Sigmoid colon (tissue), 7 donors: ENCODE measurements at places on chromosomes 7 and 10. TPM values are rescaled to one million over a fixed set of nuclear protein-coding genes. Genes with fewer than 3 reads are reported as not detected.

GRCh38 chr10:110651044-110651958 lies 7.2 kb downstream of the RBM20 start:
- H3K36me3 ChIP-seq, result no peaks in the 10 kb centered on the region
- no peaks in the 10 kb centered on the region for H3K4me1 ChIP-seq
- H3K27me3 ChIP-seq, result no peaks in the 10 kb centered on the region
- H3K27ac ChIP-seq, result peak overlapping the region; percentile 65

DNA sequence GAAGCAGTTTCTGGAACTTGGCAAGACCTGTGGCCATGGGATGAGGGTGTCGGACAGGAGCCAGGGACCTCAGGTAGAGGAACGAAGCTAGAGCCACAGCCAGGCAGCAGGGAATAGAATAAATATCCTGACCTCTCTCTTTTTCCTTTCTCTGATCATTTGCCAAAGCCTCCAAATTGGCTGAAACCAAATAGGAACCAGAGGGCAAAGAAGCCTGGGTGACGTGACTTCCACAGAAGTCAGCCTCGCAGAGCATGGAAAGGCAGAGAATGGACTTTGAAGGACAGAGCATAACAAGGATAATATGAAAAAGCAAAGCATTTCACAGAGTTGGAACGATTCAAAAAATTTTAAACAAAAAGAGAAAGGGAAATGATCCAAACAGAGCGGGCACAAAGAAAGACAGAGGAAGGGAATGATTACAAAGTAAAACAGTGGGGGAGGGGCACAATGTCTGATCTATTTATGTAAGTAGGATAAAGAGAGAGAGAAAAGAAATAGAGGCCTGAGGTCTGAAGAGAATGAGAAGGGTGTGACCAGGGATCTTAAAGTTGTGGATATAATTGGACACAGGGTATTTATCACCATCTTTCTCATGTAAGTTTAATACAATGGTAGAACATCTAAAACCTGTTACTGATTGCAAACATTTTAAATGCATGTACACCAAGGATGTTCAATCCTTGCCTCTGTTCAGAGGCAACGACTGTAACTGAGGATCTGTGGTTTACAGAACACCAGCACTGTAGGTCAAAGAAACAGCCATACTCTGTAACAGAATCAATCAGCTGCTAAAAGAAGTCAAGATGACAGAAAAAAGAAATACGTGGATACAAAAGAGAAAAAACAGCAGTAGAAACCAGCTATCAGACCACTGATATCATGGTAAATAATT lies 4.5 kb upstream of the ZEB1 start:
- H3K27me3 ChIP-seq, result no peaks in the 10 kb centered on the region
- no peak overlapping the region for H3K4me3 ChIP-seq
- DNase-seq, result no peak
- H3K27ac ChIP-seq, result peak overlapping the region; percentile 10

GRCh38 chr10:49328401-49329145 lies 29.6 kb downstream of the C10orf71 start:
- H3K4me3 ChIP-seq, result no peak overlapping the region
- no peak overlapping the region for H3K27ac ChIP-seq
- no peaks in the 10 kb centered on the region for H3K27me3 ChIP-seq
- no peaks in the 10 kb centered on the region for H3K36me3 ChIP-seq
- DNase-seq, result no peak

GRCh38 chr7:115350764-115351163 lies 428.9 kb downstream of the MDFIC start:
- peaks cover 15% of the 10 kb centered on the region for H3K4me1 ChIP-seq
- H3K27ac ChIP-seq, result no peak overlapping the region
- no peak for DNase-seq
- no peak overlapping the region for H3K4me3 ChIP-seq
- H3K27me3 ChIP-seq, result no peaks in the 10 kb centered on the region
- no peaks in the 10 kb centered on the region for H3K36me3 ChIP-seq

DNA sequence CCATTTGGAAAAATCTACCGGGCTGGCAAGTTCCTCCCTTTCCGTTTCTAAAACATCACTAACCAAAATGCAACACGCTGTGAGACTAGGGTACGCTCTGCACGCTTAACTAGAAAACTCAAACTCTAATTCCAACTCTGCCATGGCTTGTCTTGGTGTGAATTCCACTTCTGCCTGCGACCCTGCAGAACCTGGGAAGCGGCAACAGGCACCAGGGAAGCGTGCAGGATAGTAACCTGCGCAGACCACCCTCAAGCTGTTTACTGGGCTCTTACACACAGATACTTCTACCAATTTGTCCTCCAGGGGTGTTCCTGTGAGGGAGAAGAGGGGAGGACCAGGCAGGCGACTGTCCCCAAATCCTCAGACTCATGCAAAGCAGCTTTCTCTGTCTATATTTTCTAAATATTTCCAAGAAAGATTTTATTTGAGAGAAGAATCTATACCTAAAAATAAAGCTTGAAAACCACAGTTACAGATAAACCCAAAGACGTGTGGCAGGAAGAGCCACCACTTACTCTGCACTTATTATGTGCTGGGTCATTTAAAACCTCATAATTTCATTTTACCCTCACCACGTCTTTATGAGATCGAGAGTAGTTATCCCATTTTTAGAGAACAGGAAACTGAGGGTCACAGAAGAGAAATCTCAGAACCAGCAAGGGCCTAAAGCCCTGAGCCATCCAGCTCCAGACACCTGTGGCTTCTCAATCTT lies 52.9 kb downstream of the CPXM2 start:
- no peak for DNase-seq
- peak overlapping the region; percentile 47 for H3K27ac ChIP-seq
- H3K4me3 ChIP-seq, result no peak overlapping the region
- H3K4me1 ChIP-seq, result peaks cover 54% of the 10 kb centered on the region
- no peaks in the 10 kb centered on the region for H3K27me3 ChIP-seq

GRCh38 chr7:24422441-24423010 lies 138.5 kb downstream of the NPY start:
- H3K4me3 ChIP-seq, result no peak overlapping the region
- H3K4me1 ChIP-seq, result no peaks in the 10 kb centered on the region
- H3K36me3 ChIP-seq, result no peaks in the 10 kb centered on the region
- no peaks in the 10 kb centered on the region for H3K27me3 ChIP-seq

DNA sequence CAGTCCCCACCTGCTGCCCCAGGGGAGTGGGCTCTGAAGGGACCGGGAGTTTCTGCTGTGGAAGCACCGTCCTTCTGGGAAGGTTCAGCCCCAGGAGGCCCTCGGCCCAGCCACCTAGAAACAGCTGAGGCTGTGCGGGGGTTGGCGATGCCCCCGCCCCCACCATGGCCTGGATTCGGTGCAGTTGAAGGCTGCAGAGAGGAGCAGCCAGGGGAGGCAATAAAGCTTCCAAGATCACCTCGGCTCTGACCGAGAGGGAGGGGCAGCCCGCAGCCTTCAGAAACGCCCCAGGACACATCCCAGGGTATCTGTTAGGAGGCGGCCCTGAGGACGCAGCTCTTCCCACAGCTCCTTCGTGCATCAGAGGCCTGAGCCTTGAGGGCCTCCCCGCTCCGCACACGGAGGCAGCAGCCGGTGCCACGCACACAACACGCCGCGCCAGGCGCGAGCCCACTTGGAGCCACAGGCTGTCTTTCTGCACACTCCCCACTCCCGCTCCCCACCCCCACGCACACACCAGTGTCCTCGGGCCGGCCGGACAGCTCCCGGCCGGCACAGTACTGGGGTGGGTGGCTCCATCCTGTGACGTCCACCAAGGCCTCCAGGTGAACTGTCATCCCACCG lies 1.6 kb downstream of the KNDC1 start:
- H3K4me3 ChIP-seq, result no peak overlapping the region
- DNase-seq, result peak; percentile 40
- peaks cover 16% of the 10 kb centered on the region for H3K4me1 ChIP-seq
- H3K27ac ChIP-seq, result no peak overlapping the region

DNA sequence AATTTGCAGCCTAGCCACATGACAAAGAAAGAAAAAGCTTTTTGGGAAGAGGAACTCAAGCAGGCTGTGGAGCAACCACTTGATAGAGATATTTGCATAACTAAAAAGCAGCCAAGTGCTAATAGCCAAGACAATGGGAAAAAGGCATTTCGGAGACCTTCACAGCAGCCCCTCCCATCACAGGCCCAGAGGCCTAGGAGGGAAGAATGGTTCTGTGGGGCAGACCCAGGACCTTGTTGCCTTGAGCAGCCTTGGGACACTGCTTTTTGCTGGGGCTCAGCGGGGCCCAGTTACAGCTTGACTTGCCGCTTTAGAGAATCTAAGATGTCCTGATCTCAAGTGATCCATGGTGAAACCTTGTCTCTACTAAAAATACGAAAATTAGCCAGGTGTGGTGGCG lies 38.5 kb downstream of the FAM149B1 start:
- DNase-seq, result no peak
- H3K36me3 ChIP-seq, result peaks cover 18% of the 10 kb centered on the region
- no peak overlapping the region for H3K4me3 ChIP-seq
- H3K4me1 ChIP-seq, result no peaks in the 10 kb centered on the region
- no peaks in the 10 kb centered on the region for H3K27me3 ChIP-seq
- no peak overlapping the region for H3K27ac ChIP-seq

- H3K36me3 ChIP-seq, result no peaks in the 10 kb centered on the region
- peaks cover 6% of the 10 kb centered on the region for H3K27me3 ChIP-seq
- peak; percentile 34 for DNase-seq
- H3K4me1 ChIP-seq, result no peaks in the 10 kb centered on the region
- no peak overlapping the region for H3K27ac ChIP-seq
Observed at GRCh38 chr10:43236176-43236850, 30.6 kb downstream of the RASGEF1A start.

- no peak overlapping the region for H3K27ac ChIP-seq
- no peak for DNase-seq
- no peaks in the 10 kb centered on the region for H3K27me3 ChIP-seq
Observed at GRCh38 chr7:12233175-12233574, 22.1 kb downstream of the TMEM106B start.

GRCh38 chr7:16562456-16563220 lies 36.0 kb downstream of the LRRC72 start:
- DNase-seq, result no peak
- H3K4me3 ChIP-seq, result no peak overlapping the region
- peaks cover 14% of the 10 kb centered on the region for H3K4me1 ChIP-seq
- H3K27me3 ChIP-seq, result no peaks in the 10 kb centered on the region
- no peaks in the 10 kb centered on the region for H3K36me3 ChIP-seq
- H3K27ac ChIP-seq, result no peak overlapping the region

GRCh38 chr10:17789396-17789795 lies 19.8 kb upstream of the MRC1 start:
- no peak overlapping the region for H3K4me3 ChIP-seq
- H3K27me3 ChIP-seq, result no peaks in the 10 kb centered on the region
- no peak for DNase-seq
- H3K4me1 ChIP-seq, result peaks cover 9% of the 10 kb centered on the region
- no peaks in the 10 kb centered on the region for H3K36me3 ChIP-seq

DNA sequence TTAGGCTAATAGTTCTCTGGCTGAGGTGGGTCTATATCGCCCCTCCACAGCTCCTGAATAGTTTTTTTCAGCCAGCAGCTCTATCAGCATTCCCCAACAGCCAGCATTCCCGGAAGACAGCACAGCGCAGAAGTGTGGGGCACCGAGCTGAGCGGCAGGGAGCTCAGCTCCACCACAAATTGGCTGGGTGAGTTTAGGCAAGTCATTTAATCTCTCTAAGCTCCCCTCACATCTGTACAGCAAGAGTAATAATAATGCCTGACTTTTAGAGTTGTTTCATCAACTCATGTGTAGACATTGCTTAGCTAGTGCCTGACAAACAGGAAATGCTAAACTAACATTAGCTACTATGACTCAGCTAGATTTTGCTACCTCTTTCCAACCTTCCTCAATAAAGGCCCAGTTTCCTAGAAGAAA lies 247.9 kb upstream of the PTN start:
- no peaks in the 10 kb centered on the region for H3K36me3 ChIP-seq
- no peak for DNase-seq
- H3K4me1 ChIP-seq, result peaks cover 36% of the 10 kb centered on the region
- H3K4me3 ChIP-seq, result no peak overlapping the region
- no peaks in the 10 kb centered on the region for H3K27me3 ChIP-seq
- H3K27ac ChIP-seq, result peak overlapping the region; percentile 63

DNA sequence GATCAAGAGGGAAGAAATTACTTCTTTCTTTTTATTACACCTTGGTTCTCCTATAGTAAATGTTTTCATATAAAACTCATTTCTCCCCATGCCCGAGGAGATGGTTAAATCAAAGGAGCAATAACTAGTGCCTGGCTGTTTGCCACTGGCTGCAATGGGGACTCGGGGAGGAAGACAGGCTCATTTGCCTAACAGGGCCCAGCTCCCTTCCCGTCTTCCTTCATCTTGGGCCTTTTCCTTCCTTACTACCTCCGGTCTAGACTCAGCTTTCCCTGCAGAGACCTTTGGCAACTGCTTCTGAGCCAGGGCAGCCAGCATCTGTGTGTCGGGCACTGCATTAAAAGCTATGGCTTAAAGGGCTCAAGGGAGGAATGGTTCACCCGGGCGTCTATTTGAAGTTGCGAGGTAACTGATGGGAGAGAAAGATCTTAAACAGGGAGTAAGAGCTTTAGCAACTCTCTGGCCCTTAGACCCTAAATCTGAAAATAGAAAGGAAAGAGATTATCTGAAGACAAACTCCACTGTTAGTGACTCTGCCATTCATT lies 63.5 kb downstream of the CALD1 start:
- peak overlapping the region; percentile 57 for H3K27ac ChIP-seq
- peaks cover 86% of the 10 kb centered on the region for H3K4me1 ChIP-seq
- no peak for DNase-seq
- H3K36me3 ChIP-seq, result peaks cover 21% of the 10 kb centered on the region
- H3K27me3 ChIP-seq, result no peaks in the 10 kb centered on the region
- H3K4me3 ChIP-seq, result no peak overlapping the region

CALML5 gene
- polyA plus RNA-seq, result not detected

FGL2 gene
- polyA plus RNA-seq, result 73.8 TPM

PRF1 gene
- 5.0 TPM for polyA plus RNA-seq

ASAH2 gene
- 4.9 TPM for polyA plus RNA-seq

CLRN3 gene
- polyA plus RNA-seq, result 56.2 TPM

AGAP6 gene
- polyA plus RNA-seq, result 1.8 TPM
